ENCODE measurements at places on chromosomes 11 and 22. TPM values are rescaled to one million over a fixed set of nuclear protein-coding genes. Genes with fewer than 3 reads are reported as not detected.

DNA sequence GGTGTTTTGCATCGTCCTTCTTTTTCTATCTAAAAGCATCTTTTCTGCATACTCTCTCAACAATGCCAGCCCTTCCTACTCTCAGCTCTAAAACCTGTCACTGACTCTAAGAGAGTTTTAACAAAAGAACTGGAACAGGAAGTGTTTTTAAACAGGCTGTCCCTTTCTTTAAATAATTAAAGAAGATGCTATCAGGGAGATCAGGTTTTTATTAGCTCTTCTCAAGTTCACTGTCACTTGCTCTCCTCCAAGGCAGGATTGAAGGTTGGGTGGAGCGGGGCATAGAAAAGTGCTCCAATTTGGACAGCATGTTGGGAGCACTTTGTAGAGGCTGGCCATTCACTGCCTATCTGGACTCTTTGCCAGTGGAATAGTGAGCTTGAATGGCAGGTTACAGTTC is 56.4 kb upstream of the BARX2 start:
- H3K4me1 ChIP-seq, result peaks cover 8% of the 10 kb centered on the region
- no peak for DNase-seq
- H3K27ac ChIP-seq, result no peak overlapping the region

Gene MED17
- 38.3 TPM for total RNA-seq

Gene TRIM66
- total RNA-seq, result 2.1 TPM

GRCh38 chr11:65855927-65856363 is 2.0 kb downstream of the CFL1 start:
- H3K27ac ChIP-seq, result no peak overlapping the region
- H3K27me3 ChIP-seq, result no peaks in the 10 kb centered on the region
- H3K36me3 ChIP-seq, result peaks cover 55% of the 10 kb centered on the region
- H3K4me3 ChIP-seq, result peak overlapping the region; percentile 89
- no peaks in the 10 kb centered on the region for H3K4me1 ChIP-seq

DNA sequence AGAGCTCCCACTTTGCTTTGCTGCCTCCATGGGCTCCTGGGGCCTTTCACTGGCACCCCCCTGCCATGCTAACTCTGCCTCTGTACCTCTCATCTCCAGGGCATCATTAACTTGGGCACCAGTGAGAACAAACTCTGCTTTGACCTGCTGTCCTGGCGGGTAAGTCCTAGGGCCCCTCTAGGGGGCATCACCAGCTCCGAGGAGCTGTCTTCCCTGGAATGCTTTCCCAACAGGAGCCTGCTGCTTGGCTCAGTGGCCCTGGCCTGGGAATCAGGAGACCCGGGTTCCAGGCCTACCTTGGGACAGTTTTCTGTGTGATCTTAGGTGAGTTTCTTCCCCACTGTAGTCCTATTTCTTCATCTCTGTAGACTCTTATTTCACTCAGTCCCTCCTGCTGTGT is 5.1 kb downstream of the ACCS start:
- H3K27ac ChIP-seq, result no peak overlapping the region
- H3K4me1 ChIP-seq, result no peaks in the 10 kb centered on the region
- H3K4me3 ChIP-seq, result no peak overlapping the region
- peaks cover 10% of the 10 kb centered on the region for H3K36me3 ChIP-seq
- DNase-seq, result peak; percentile 51

DNA sequence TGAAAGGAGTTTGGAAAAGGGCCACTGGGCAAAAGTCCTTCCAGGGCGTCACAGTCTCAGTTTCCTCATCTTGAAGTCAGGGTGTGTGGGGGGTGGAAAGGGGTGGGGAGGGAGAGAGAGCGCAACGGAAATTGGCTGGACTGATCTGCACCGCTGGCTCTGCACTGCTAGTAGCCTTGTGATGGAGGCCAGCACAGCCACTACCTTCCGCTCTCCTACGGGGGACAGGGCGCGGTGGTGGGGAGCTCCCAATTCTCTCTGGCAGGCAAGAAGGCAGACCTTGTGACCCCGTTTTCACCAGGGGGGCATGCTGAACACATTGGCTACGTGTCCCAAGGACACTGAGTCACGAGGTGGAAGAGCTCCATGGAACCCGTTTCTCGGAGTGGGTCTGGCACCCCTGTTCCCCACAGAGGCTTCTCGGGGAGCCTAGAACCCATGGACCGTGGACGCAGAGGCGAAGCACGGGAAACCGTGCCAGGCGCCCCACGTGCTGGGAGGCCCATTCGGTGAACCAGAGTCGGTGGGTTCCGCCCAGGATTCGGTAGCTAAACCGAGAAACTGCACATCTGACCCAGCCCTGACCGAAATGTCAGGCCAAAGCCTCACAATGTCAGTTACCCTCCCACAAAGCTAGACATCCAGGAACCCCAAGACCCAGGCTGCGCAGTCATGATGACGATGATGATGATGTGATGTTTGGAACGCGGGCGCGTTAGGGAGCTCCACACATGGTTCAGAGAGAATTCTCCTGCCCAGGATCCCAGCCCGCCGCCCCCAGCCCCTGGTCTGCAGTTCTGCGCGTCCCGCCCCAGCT is 28.3 kb upstream of the WNT11 start:
- H3K27me3 ChIP-seq, result no peaks in the 10 kb centered on the region
- H3K36me3 ChIP-seq, result no peaks in the 10 kb centered on the region
- DNase-seq, result peak; percentile 50
- H3K4me1 ChIP-seq, result no peaks in the 10 kb centered on the region
- peak overlapping the region; percentile 100 for H3K4me3 ChIP-seq
- no peak overlapping the region for H3K27ac ChIP-seq

- H3K4me1 ChIP-seq, result no peaks in the 10 kb centered on the region
- peaks cover 3% of the 10 kb centered on the region for H3K36me3 ChIP-seq
- peaks cover 14% of the 10 kb centered on the region for H3K27me3 ChIP-seq
- no peak for DNase-seq
- H3K4me3 ChIP-seq, result peak overlapping the region; percentile 70
Observed at GRCh38 chr22:39240831-39241793, 3.7 kb downstream of the PDGFB start.

Gene PLAAT2
- 0.52 TPM for total RNA-seq

GRCh38 chr11:64772303-64773018 is 5.9 kb downstream of the SF1 start:
- H3K36me3 ChIP-seq, result peaks cover 100% of the 10 kb centered on the region
- no peak overlapping the region for H3K27ac ChIP-seq
- H3K4me1 ChIP-seq, result no peaks in the 10 kb centered on the region
- DNase-seq, result no peak
- H3K4me3 ChIP-seq, result no peak overlapping the region
- H3K27me3 ChIP-seq, result no peaks in the 10 kb centered on the region

GRCh38 chr22:20401376-20402014 is 7.5 kb downstream of the ZNF74 start:
- no peak for DNase-seq
- peaks cover 44% of the 10 kb centered on the region for H3K36me3 ChIP-seq
- H3K27me3 ChIP-seq, result no peaks in the 10 kb centered on the region
- H3K4me1 ChIP-seq, result no peaks in the 10 kb centered on the region

GRCh38 chr22:30226192-30226832 is 20.2 kb downstream of the LIF start:
- no peak overlapping the region for H3K27ac ChIP-seq
- H3K36me3 ChIP-seq, result no peaks in the 10 kb centered on the region
- no peak overlapping the region for H3K4me3 ChIP-seq
- no peaks in the 10 kb centered on the region for H3K27me3 ChIP-seq

Gene STK33
- total RNA-seq, result 19.5 TPM

DNA sequence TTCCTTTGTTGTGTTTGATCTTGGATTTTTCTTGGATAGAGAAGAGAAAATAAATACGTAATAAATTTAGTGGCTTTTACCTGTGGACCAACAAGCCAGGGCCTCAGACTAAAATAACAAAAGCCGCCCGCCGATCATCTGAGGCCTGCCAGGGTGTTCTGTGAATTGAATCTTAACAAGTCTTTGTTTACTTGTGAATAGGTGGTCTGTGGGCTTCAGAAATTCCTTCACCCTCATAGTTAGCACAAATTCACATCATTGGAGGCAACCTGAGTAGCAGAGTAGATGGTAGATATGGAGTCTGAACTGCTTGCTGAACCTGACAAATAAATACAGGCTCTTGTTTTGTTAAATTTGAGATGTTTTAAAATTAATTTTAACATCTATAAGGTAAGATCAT is 176.3 kb upstream of the MTNR1B start:
- peak overlapping the region; percentile 52 for H3K4me3 ChIP-seq
- no peak overlapping the region for H3K27ac ChIP-seq
- H3K36me3 ChIP-seq, result peaks cover 32% of the 10 kb centered on the region
- H3K4me1 ChIP-seq, result peaks cover 10% of the 10 kb centered on the region

- H3K36me3 ChIP-seq, result no peaks in the 10 kb centered on the region
- no peak overlapping the region for H3K27ac ChIP-seq
- H3K4me1 ChIP-seq, result no peaks in the 10 kb centered on the region
- H3K27me3 ChIP-seq, result no peaks in the 10 kb centered on the region
Observed at GRCh38 chr11:32385998-32386397, 49.3 kb downstream of the WT1 start.

DNA sequence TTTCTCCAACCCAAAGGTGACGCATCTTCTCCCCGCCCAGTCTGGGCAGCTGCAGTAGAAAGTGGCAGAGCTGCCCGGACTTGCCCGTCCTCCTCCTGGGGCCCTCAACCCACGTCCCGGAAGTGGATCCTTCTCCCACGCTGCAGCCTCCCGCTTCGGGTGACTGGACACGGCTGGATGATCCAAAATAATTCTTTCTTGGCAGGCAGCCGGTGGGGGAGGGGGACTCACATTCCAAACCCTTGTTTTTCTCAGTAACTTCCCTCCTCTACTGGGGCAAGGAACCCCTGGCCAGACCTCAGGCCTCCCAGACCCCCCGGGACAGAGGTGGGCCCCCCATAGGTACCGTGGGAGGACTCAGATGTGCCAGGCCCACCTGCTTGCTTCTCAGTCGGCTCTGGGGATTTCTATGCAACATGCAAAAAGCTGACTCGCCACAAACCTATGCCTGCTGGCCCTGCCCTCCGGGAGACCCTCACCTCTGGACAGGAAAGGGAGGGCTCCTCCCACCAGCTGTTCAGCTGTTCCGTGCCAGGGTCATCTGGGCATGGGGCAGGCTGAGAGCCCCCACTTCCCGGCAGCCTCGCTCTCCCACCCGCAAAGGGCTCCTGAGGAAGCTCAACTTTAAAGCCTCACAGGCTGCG is 1.4 kb downstream of the PLXNB2 start:
- H3K27me3 ChIP-seq, result no peaks in the 10 kb centered on the region
- no peaks in the 10 kb centered on the region for H3K36me3 ChIP-seq
- no peak overlapping the region for H3K27ac ChIP-seq
- no peak for DNase-seq
- H3K4me1 ChIP-seq, result no peaks in the 10 kb centered on the region

DNA sequence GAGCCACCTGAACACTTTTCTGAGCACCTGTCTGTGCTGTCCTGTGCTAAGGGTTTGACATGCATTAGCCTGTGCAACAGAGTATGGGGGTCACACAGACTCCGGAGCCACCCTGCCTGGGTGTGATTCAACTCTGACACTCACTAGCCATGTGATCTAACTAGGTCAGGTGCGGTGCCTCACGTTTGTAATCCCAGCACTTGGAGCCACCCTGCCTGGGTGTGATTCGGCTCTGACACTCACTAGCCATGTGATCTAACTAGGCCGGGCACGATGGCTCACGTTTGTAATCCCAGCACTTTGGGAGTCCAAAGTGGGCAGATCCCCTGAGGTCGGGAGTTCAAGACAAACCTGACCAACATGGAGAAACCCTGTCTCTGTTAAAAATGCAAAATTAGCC is 11.4 kb downstream of the UBE2L6 start:
- peaks cover 18% of the 10 kb centered on the region for H3K36me3 ChIP-seq
- no peak overlapping the region for H3K4me3 ChIP-seq
- H3K4me1 ChIP-seq, result no peaks in the 10 kb centered on the region
- H3K27ac ChIP-seq, result no peak overlapping the region
- DNase-seq, result no peak

DNA sequence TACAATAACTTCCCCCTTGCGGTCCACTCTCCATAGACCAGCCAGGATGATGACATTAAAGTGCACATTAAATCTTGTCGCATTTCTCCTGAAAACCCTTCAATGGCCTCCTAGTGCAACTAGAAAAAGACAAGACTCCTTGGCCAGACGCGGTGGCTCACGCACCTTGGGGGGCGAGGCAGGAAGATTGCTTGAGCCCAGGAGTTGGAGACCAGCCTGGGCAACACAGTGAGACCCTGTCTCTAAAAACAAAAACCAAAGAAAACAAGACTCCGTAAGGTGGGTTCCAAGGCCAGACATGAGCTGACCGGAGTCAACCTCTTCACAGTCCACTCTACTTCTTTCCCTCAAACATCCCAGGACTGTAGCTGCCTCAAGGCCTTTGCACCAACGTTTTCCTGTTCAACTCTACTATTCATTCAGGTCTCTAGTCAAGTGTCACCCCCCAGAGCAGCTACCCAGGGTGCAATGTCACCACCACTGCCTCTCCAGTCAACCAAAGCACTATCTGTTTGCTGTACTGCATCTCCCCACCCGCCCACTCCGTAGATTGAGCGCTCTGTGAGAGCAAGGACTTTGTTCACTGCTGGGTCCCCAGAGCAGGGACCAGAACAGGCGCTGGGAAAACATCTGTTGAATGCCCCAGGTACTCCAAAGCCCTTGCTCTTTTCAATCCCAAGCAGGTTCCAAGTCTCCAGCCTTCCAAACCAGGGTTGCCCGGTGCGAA is 739 bp downstream of the ZMAT5 start:
- H3K27ac ChIP-seq, result no peak overlapping the region
- peaks cover 29% of the 10 kb centered on the region for H3K36me3 ChIP-seq
- H3K27me3 ChIP-seq, result no peaks in the 10 kb centered on the region
- peaks cover 2% of the 10 kb centered on the region for H3K4me1 ChIP-seq

Gene UPK2
- total RNA-seq, result 0.24 TPM

DNA sequence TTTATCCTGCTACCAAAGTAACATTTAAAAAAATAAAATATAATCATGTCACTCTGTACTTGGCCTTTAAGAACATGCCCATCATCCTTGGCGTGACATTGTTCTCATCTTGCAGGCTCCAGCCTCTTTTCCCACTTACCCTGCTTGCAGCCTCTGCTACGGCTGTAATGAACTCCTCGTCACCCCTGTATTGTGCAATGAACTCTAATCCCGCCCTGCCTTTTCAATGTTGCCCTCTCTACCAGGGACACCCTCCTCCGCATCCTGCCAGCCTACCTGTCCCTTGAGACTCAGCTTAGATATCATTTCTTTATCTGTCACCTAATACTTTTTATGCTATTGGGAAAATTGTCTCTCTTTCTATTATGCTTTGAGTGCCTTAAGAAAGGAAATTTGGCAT is 12.6 kb upstream of the MMP20 start:
- no peak overlapping the region for H3K27ac ChIP-seq
- H3K4me3 ChIP-seq, result no peak overlapping the region
- no peak for DNase-seq
- H3K27me3 ChIP-seq, result no peaks in the 10 kb centered on the region
- no peaks in the 10 kb centered on the region for H3K4me1 ChIP-seq

Gene OR52A1
- total RNA-seq, result 0.09 TPM

GRCh38 chr11:97414801-97415200 is 1025.0 kb downstream of the JRKL start:
- no peaks in the 10 kb centered on the region for H3K36me3 ChIP-seq
- no peaks in the 10 kb centered on the region for H3K27me3 ChIP-seq
- DNase-seq, result no peak
- no peak overlapping the region for H3K4me3 ChIP-seq
- no peak overlapping the region for H3K27ac ChIP-seq

Measured in H9 (cell line).